Fibroblast of the aortic adventitia (primary cell): ENCODE measurements at places on chromosomes 5 and 9.

- DNase-seq = no peak
Measured at GRCh38 chr5:144598451-144599068, 427.9 kb downstream of the KCTD16 start.

- DNase-seq = no peak
Measured at GRCh38 chr9:16530669-16531642, 339.5 kb downstream of the BNC2 start.

- DNase-seq = no peak
Measured at GRCh38 chr5:168883281-168883741, 304.1 kb upstream of the PANK3 start.

GRCh38 chr5:160837211-160837610 is 14.8 kb downstream of the ATP10B start:
- no peak for DNase-seq

GRCh38 chr9:74458832-74459231 is 38.3 kb upstream of the RORB start:
- no peak for DNase-seq

DNA sequence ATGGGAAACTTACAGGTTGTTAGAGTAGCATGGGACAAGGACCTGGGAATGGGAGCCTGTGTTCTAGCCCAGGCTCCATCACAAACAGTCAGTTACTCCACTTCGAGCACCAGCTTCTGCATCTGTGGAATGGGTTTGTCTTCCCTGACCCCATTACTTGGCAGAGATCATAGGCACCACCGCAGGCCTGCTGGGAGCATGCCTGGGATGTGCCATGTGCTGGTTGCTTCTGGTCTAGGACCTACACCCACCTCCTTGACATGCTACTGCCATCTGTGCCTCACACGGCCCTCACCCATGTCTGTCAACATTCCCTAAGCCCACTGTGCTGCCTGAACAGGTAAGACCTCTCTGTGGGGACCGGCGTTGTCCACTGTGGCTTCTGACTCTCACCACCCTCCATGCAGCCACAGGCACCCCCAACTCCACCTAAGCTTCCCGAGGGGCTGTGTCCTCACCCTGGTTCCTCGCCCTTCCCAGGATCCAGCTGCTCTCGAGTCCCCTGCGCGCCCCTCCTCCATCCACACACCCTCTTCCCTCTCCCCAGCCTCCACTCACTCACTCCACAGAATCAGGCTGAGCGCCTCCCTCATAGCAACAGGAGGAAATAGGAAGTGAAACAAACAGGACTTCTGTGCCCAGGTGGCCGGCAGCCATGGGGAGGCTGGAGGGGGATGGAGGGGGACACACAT is 85.9 kb upstream of the FAM120A start:
- no peak for DNase-seq

- peak; percentile 48 for DNase-seq
Measured at GRCh38 chr9:90007516-90008440, 403.0 kb downstream of the GADD45G start.

GRCh38 chr9:132169672-132170392 is 8.0 kb downstream of the NTNG2 start:
- DNase-seq = peak; percentile 62

- no peak for DNase-seq
Measured at GRCh38 chr5:158629591-158630312, 470.0 kb downstream of the EBF1 start.

DNA sequence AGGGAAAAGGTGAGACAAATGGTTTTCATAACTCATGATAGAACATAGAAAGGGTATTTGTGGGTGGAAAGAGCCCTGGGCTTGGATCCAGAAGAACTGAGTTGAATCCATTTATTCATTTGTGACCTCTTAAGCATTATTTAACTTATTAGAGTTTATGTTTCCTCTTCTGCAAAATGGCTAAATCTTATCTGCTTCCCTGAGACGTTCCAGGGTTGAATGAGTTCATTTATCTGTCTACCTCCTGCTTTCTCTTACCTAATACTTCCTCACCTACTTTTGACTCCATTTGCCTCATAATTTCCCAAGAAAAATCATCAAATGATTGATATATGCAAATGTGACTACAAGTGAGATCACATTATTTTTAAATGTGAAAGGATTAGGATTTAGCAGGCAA is 152.7 kb upstream of the GAS1 start:
- DNase-seq = no peak

GRCh38 chr5:138544181-138545134 is 1.4 kb upstream of the ETF1 start:
- DNase-seq = peak; percentile 51

- no peak for DNase-seq
Measured at GRCh38 chr5:66795682-66796081, 199.5 kb downstream of the MAST4 start.

DNA sequence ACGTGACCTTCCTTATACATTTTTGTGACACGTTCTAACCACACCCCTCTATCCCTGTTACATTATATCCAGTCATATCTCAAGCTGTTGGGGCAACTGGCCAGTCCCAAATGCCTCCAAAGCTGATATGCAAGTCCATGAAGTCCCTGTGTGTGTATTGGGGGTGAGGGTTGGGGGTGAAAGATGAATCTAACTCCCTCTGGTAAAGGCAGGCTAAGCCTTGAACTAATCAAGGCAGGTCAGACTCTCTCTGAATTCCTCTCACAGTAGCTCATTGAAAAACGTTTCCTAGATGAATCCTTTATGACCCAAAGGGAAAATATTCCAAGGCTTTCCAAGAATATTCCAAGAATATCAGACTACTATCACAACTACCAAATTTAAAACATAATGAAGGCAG is 174.4 kb downstream of the MUSK start:
- DNase-seq = peak; percentile 74

- peak; percentile 96 for DNase-seq
Measured at GRCh38 chr9:130446101-130446861, 1.5 kb downstream of the ASS1 start.

DNA sequence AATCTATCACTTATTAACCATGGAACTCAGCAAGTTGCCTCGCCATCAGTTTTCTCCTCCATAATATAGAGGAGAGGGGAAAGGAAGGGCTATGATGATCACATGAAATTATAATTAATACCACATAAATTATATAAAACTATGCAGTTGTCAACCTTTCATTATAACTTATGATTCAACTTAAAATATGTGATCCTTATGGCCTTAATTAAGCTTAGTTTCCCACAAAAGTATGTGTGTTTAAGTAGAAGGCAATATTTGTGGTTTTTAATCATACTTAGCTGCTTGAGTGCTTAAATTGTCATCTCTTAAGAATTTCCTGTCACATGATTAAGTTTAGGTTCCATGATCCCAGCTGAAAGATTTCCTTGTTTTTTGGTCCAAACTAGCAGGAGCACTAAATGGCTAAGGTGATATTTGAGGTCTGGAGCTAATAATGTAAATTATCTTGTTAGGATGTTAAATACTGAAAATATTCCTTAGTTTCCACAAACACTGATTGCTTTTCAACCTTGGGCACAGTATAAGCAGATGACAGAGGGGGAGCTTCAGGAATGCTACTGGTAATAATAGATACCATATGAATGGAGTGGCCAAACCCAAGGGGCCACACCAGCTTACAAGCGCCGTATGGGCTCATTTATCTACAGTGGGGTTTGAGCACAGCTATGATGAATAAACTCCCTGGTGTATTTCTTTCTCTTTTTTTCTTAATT is 26.4 kb upstream of the F2R start:
- DNase-seq = peak; percentile 97

GRCh38 chr5:115384587-115385375 is 88.3 kb upstream of the CCDC112 start:
- no peak for DNase-seq

- no peak for DNase-seq
Measured at GRCh38 chr9:90801241-90801972, at the start of gene SYK. SYK (plus strand) TSS chr9:90801819; CDS start chr9:90843899, 42,080 bp downstream.

GRCh38 chr5:127006744-127007143 is 23.6 kb downstream of the MARCHF3 start:
- DNase-seq = peak; percentile 56

DNA sequence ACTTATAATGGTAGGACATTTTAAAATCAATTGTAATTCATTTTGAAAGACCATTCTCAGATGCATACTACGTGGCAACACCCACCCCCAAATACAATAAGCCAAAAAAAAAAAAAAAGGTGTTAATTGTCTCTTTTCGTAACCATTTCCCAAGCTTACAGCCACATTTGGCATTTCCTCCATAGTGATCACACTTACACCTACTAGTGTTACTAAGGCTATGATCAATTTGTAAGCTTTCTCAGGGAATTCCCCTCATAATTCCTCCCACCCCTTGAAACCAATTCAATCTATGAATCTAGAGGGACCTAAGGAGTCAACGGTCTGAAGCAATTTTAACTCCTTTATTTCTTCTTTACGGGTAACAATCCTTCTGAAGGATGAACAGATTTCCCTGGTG is 40.1 kb downstream of the NR2F1 start:
- no peak for DNase-seq

DNA sequence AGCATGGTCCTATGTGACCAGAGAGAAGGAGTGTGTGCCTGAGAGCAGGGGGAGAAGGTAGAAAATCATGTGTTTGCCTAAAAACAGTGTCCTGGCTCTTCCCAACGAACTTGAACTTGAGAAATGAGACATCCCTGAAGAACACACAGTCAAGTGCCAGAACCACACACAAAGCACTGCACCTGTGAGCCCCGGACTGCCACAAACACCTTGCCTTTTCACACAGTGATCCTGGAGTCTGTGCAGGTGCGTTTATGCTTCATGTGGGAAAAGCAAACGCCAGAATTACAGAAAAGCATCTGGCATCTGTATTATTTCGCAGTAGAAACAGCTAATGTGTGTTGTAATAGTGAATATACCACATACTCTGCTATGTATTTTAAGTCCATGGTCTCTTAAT is 9.3 kb downstream of the CTNND2 start:
- DNase-seq = no peak

DNA sequence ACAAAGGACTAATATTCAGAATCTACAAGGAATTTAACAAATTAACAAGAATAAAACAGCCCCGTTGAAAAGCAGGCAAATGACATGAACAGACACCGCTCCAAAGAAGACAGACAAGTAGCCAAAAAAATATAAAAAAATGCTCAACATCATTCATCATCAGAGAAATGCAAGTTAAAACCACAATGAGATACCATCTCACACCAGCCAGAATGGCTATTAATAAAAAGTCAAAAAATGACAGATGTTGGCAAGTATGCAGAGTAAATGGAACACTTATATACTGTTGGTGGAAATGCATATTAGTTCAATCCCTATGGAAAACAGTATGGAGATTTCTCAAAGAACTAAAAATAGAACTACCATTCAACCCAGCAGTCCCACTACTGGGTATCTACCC is 302.7 kb upstream of the RGMB start:
- no peak for DNase-seq

DNA sequence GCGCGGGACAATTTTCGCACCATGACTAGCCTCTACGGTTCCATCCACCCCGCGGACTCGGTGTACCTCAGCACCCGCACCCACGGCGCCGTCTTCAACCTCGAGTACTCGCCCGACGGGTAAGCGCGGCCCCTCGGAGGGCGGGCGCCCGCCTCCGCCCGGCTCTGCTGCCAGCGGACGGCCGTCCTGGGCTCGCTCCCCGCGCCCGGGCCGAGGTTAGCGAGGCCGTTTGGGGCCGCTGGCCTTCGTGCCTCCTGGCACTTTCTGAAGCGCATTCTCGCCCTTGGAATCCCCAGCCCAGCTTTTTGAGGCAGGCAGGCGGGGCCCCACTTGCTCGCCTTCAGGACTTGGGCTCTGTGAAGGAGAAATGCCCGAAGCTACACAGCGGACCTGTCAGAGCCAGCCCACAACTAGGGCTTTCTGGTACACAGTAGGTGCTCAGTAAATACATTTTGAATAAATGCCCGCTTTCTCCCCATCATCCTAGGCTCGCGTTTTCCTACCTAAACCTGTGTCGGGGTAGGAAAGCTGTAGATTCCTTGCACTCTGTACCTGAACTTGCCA is 772 bp downstream of the DCAF10 start:
- DNase-seq = peak; percentile 8

GRCh38 chr5:44252545-44252944 is 136.7 kb downstream of the FGF10 start:
- no peak for DNase-seq

DNA sequence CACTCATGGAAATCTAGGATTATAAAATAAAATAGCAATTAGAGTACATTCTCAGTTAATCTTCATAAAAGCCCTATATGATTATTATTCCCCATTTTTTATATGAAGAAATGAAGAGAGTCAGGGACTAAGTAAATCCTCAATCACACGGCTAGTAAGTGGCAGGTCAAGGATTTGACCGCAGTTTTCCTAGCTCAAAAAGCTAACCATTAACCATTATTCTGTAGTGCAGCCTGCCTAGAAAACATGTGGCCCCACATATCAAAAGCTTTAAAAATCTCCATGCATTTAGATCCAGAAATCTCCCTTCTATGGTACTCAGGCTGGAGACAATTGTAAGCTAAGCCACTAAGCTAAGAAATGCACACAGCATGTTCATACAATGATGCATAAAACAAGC is 21.4 kb downstream of the EPB41L4A start:
- DNase-seq = no peak

DNA sequence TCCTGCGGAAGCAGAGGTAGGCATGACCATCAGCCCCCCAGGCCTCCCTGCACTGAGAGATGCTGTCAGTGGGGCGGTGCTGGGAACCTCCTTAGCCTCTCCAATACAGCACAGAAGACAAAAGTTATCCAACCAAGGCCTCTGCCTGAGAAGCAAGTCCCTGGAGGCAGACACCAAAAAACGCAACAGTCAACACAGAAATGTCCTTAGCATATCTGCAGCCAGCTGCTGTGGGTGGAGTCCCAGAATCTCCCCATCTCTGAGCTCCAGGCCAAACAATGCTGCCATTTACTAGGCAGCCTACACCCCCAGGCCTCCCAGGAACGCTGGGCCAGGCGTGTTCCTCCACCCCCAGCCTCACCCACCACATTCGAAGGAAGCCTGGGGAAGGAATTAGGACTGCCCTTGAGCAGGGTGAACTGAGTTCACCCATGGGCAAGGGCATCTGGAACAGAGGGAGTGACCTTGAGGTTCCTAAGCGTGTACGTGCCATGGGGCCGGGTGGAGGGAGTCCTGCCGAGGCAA is 43.7 kb downstream of the STK10 start:
- peak; percentile 43 for DNase-seq

- DNase-seq = no peak
Measured at GRCh38 chr5:83751201-83751600, 30.5 kb upstream of the HAPLN1 start.

DNA sequence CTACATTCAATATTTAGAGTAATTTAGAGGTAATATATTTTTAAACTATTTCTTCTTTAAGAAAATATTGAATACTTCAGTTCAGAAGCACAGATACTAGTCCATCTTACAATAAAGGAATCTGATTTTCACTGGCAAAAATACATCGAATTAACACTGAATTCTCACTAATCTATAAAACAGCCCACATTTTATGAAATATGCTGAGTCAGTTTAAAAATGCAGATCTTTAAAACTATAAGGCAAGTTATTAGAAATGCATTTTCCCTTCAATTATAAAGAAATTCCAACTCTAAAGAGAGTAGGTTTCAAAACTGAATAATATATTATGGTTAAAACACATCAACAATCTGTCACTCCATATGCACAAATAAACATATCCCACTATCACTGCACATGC is 232.5 kb downstream of the SLF1 start:
- no peak for DNase-seq
